ENCODE measurements at places on chromosomes 5 and 9.

DNA sequence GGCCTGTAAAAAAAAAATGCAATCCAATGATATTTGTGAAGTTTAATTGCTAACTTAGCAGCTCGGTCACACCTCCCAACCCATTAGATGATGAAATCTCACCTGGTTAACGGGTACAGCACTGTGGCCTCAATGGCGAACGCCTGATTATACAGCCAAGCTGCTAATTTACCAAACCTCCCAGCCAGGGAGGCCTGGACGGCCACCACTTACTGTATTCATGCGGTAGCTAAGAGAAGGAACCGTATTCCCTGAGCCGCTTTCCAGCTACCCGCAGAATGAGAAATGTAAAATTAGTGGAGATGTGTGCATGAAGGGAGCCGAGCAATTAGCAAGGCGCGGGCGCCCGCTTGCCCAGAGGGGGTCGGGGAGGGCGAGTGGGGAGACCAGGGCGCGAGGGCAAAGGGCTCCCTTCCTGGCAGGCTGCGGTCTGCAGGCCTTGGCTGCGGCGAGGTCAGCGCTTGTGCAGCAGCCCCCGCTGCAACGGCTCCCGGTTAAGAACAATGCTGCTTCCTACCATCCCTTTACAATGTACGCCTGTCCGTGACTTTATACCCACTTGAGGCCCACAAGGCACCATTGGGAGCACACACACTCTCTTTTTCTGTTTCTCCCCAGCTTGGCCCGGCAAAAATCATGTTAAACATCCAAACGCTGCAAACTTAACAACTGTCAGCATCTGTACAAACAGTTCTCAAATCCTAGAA, 70.4 kb upstream of the TBCA start:
- no peaks in the 10 kb centered on the region for H3K36me3 ChIP-seq
- no peak overlapping the region for H3K27ac ChIP-seq

GRCh38 chr9:130901498-130902203, 5.0 kb upstream of the QRFP start:
- H3K27ac ChIP-seq, result no peak overlapping the region
- H3K4me1 ChIP-seq, result no peaks in the 10 kb centered on the region
- no peak for DNase-seq
- no peaks in the 10 kb centered on the region for H3K36me3 ChIP-seq

DNA sequence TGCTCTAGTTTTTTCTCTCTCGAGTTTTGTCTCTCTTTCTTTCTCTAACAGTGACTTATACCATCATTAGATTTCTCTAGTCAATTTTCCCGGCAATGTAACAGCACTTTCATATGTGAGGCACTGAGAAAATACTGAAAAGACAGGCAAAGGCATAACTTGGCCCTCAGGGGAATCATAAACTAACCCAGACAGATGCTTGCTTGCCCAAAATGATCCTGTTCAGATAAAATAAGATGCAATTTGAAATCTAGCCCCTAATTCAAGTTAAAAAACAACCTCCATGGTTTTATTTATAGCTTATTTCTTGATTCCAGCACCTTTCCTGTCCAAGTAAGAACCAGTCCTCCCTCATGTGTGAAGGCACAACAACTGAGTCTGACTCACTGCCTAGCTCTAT, 294.6 kb downstream of the GAS1 start:
- H3K27me3 ChIP-seq, result peaks cover 8% of the 10 kb centered on the region
- H3K4me3 ChIP-seq, result no peak overlapping the region
- no peak overlapping the region for H3K27ac ChIP-seq

GRCh38 chr9:129361196-129361595, 183.1 kb upstream of the IER5L start:
- no peak for DNase-seq
- no peaks in the 10 kb centered on the region for H3K4me1 ChIP-seq
- peaks cover under 1% of the 10 kb centered on the region for H3K27me3 ChIP-seq
- H3K36me3 ChIP-seq, result no peaks in the 10 kb centered on the region
- H3K4me3 ChIP-seq, result no peak overlapping the region
- no peak overlapping the region for H3K27ac ChIP-seq

GRCh38 chr5:89421035-89421434, 538.1 kb upstream of the MEF2C start:
- no peaks in the 10 kb centered on the region for H3K36me3 ChIP-seq
- no peaks in the 10 kb centered on the region for H3K4me1 ChIP-seq
- DNase-seq, result no peak
- no peak overlapping the region for H3K4me3 ChIP-seq
- H3K27me3 ChIP-seq, result no peaks in the 10 kb centered on the region

Data from activated naive CD8-positive, alpha-beta T cell treated with anti-CD3 and anti-CD28 coated beads, Interleukin-2, amount 10 ng/mL, durations not matched to agents 7 days and 5 days (primary cell).